ENCODE measurements at places on chromosomes 6 and 20.

- no peak for DNase-seq
Observed at GRCh38 chr20:1833728-1834726, 61.2 kb upstream of the SIRPA start.

DNA sequence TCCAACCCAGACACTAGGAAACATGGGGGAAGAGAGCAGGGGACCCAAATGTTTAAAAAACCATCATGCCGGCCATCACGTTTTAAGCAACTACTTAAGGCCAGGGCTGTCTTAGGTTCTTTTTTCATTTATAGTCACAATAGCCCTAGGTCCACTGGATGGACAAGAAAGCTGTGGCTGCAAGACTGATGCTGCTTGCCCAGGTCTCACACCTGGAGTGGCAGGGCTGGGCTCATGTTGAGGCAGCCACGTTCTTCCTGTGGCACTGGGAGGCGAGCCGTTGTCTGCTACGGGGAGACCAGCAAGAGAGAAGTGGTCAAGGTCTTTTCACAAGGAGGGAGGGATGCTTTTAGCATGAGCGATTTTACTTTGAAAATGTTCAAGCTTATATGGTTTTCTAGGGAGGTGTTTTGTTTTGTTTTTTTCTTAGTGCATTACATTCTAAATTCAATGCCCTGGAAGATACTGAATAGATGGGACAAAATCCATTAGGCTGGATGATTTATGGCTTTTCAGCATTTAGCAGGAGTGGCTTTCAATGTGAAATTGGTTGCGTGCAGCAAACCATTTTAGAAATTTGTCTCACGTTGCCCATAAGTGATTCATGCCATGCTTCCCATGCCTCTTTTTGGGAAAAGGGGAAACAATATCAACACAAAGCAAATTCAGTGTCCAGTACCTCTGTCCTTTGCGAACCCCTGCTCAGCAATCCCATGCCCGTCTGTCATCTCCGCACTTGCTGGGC is 106.6 kb upstream of the SNX9 start:
- no peak for DNase-seq

DNA sequence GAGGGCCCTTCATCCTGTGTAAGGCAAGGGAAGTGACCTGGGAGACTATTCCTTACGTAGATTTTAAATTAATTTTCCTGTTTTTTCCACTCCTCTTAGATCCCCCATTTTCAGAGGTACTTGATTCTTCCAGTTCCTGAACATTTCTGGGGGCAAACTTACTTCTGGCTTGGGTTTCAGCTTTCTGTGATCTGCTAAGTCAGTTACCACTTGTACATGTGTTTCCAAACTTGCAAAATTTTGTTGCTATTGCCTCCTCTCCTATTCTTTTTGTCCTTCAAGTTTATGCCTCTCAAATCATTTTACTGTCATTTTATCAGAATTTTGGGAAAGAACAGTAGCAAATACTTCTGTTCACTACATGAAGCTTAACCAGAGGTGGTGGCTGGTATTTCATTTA is 81.2 kb downstream of the QRSL1 start:
- DNase-seq = no peak

DNA sequence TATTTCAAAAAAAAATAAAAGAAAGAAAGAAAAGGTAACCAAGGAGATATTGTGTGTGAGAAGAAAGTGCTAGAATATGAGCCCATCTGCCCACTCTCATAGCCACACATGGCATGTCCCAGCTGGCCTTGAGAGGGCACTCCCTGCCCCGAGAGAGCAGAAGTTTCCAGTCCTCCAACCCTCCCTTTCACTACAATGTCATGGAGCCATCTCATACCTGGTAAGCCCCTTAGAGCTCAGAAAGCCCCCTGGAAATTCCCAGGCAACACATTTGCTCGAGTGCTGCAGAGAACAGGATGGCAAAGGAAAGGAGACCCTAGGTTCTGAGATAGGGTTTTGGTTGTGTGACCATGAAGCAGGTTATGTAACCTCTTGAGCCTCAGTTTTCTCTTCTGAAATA is 75.8 kb upstream of the RIN2 start:
- DNase-seq = no peak

DNA sequence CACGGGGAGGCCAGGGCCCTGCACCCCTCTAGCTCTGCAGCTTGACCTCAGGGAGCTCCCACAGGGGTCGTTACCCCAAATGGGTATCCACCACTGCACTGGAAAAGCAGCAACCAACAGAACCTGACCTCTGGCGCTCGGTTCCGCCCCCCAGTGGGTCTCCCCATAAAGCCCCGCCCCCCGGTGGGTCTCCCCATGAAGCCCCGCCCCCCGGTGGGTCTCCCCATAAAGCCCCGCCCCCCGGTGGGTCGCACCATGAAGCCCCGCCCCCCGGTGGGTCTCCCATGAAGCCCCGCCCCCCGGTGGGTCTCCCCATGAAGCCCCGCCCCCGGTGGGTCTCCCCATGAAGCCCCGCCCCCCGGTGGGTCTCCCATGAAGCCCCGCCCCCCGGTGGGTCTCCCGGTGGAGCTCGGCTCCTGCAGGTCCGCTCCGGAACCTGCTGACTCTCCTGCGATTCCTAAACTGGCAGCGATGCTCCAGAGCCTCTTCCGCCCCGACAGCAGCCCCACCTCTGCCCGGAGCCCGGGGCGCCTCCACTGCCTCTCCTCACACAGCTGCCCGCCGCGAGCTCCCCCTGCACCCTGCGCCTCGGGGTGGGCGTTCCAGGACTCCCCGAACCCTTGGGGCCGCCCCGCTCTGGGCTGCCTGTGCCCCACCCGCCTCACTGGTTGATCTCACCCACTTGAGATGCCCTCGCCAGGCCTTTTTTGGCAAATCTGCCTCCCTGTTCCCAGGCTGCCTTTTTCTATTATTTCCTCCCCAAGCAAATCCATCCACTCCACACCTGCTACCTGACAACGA is 12.1 kb downstream of the SLC2A4RG start:
- DNase-seq = no peak

DNA sequence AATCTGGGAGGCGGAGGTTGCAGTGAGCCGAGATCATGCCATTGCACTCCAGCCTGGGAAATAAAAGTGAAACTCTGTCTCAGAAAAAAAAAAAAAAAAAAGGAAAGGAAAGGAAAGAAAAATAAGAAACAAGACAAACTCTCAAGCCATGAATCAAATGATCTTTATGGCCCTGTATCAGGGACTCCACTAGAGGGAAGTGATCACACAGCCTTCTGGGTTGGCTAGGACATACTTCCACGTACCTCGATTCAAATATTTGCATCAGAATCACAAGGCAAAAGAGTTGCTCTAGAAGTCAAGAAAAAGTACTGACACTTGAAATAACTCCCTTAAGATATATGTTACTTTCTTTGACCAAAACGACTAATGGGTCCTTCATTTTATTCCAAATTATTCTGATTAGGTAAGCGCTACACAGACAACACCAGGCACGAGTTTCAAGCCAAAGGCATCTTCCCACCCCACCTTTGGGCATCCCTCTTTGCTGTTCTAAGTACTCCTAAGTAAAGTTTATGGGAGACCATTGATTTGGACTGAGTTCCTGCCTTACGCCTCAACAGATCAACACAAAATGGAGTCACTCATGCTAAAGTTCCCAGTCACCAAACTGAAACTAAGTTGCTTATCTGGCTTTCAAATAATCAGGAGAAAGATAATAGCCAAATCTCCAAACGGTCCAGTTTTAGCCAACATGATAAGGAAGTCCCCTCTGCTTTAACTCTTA is 77.5 kb upstream of the NT5E start:
- DNase-seq = no peak

DNA sequence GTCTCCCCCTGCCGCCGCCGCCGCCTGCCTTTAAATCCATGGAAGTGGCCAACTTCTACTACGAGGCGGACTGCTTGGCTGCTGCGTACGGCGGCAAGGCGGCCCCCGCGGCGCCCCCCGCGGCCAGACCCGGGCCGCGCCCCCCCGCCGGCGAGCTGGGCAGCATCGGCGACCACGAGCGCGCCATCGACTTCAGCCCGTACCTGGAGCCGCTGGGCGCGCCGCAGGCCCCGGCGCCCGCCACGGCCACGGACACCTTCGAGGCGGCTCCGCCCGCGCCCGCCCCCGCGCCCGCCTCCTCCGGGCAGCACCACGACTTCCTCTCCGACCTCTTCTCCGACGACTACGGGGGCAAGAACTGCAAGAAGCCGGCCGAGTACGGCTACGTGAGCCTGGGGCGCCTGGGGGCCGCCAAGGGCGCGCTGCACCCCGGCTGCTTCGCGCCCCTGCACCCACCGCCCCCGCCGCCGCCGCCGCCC is 474 bp downstream of the CEBPB start:
- peak; percentile 53 for DNase-seq

Measured in endothelial cell (in vitro differentiated cells).